Heart right ventricle (tissue), 16 donors: ENCODE measurements at places on chromosomes 2 and 18. TPM values are rescaled to one million over a fixed set of nuclear protein-coding genes. Genes with fewer than 3 reads are reported as not detected.

Gene PDCD1
- total RNA-seq: 1.3 TPM

DNA sequence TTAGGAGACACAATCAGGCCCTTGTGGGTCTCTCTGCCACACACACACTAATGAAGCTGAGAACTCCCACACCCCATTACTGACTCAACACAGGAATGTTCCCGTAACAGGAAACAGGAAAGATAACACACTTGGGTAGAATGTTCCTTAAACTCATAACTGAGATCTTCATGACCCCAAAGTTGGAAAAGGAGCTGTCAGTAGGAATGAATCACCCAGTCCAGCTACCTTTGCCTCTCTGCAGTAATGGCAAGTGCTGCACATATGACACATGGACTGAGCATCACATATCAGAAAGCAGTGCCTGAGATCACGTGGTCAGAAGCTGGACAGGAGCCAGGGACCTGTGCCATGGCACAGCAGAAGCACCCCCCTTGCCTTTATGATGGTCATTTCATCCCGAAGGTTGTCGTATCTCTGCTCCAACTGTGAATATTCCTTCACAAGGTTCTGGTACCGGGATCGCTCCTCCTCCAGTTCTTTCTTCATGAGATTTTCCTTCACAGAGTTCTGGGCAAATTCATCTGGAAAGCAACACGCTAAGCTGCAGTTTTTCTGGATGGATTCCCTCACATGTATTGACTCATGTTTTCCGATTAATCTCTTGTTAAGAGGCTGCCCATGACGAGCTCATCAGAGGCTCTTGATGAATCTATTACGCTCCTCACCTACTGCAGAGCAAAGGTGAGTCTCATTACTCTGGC, 65.4 kb upstream of the ACAA2 start:
- no peak for DNase-seq

GRCh38 chr2:21041943-21042707, 1.7 kb downstream of the APOB start:
- no peak for DNase-seq

DNA sequence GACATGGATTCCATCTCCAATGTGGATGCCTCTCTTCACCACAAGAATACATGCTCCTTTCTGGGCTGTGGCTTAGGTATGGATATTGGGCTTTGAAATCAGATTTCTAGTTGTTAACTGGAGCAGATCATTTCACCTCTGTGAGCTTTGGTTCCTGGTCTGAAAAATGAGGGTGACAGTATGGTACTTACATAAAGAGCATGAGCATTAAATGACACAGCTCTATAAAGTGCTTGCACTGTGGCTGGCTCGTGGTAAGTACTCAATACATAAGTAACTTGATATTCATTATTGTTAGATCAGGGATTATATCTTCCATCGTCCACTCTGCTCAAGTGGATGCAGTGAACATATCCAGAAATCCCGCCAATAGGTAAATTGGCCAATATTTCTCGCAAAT, 33.4 kb downstream of the ARHGAP25 start:
- DNase-seq: no peak

- no peak for DNase-seq
Observed at GRCh38 chr18:1102848-1103247, 198.2 kb downstream of the ADCYAP1 start.

DNA sequence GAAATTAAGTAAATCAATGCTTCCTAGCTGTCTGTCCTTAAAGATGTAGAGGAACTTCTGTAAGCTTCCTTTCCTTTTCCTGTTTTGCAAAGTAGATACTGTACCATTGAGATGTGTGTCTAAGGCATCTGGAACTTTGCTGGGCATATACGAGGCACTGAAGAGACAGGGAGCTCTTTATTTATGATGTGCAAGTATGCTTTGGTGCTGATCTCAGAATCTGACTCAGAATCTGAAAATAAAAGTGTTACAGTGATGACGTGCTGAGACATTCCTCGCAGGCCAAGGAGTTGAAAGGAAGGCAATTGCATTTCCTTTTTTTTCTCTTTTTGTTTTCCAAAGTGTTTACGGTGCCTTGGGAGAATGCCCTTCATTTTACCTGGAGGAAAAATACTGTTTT, 230.9 kb upstream of the RGPD4 start:
- no peak for DNase-seq
